IMR-90 (cell line): ENCODE measurements at places on chromosomes 1 and 21.

DNA sequence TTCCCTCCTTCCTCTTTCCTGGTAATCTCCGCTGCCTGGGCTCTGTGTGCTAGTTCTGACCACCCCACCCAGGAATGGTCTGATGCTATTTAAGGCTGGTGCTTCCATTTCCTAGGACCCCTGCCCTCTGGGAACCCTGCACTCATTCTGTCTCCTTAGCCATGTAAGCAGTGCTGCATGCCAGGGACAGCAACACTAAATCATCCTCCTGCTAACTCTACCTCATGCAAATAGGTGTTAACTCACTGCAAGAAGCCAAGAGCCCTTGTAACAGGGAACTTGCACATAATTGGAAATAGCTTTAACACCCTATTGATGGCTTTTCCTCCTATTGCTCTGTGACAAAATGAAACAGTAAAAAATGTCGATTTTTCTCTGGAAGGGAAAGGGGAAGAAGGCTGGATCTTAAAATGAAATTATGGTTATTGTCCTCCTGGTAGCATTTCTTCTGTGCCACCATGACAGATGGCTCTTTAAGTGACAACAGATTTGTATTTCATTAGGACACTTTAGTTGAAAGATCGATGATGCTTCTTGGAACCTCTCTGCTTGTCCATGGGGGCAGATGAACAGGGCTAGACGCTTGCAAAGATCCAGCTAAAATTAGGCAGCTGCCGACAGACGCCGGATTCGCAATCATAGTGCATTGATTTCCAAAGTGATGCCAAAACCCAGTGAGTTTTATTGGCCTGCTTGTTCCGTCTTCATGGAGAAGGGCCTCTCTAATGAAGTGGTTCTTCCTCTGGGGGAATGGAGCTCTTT is 551.7 kb downstream of the MATN1 start:
- no peaks in the 10 kb centered on the region for H3K36me3 ChIP-seq
- H3K4me1 ChIP-seq, result no peaks in the 10 kb centered on the region
- no peak overlapping the region for H3K27ac ChIP-seq
- H3K4me3 ChIP-seq, result no peak overlapping the region
- no peak for DNase-seq
- no peaks in the 10 kb centered on the region for H3K27me3 ChIP-seq

GRCh38 chr1:237300642-237301041 is 258.7 kb downstream of the RYR2 start:
- no peak overlapping the region for H3K27ac ChIP-seq
- no peaks in the 10 kb centered on the region for H3K36me3 ChIP-seq
- no peaks in the 10 kb centered on the region for H3K4me1 ChIP-seq
- H3K27me3 ChIP-seq, result no peaks in the 10 kb centered on the region

DNA sequence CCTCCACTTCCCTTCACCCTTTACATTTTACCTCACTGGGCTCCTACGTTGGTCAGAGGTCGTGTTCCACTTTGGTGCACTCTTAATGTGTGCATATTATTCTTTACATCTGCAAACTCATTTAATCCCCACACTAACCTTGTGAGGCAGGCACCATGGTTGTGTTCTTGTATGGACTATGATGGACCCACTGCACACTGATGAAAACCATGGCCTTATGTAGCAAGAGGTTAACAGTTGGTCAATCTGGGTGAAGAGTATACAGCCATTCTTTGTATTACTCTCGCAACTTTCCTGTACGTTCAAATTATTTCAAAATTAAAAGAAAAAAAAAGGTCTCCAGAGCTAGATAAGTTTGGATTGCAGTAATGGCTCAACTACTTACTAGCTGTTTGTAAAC is 78.5 kb downstream of the RUNX1 start:
- H3K36me3 ChIP-seq, result no peaks in the 10 kb centered on the region
- H3K27ac ChIP-seq, result no peak overlapping the region
- peaks cover 12% of the 10 kb centered on the region for H3K4me1 ChIP-seq
- no peak for DNase-seq

- no peak for DNase-seq
- peaks cover 4% of the 10 kb centered on the region for H3K27me3 ChIP-seq
- no peaks in the 10 kb centered on the region for H3K36me3 ChIP-seq
- H3K27ac ChIP-seq, result no peak overlapping the region
- H3K4me1 ChIP-seq, result no peaks in the 10 kb centered on the region
Measured at GRCh38 chr1:244116946-244117345, 65.9 kb downstream of the ZBTB18 start.

DNA sequence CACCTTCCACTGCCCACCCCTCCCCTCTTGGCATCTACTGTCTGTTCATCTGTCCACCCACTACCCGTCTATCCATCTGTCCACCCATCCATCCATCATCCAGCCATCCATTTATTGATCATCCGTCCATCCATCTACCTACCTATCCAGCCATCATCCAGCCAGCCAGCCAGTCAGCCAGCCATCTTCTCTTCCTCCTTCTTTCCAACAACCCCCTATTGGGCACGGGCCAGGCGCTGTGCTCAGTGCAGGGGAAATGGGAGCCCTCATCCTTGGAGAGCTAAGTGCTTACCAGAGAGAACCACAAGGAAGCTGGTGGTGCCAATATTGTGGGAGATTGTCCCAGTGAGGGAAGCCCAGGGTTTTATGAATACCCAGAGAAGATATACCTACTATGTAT is 51.7 kb upstream of the TMEM51 start:
- H3K4me3 ChIP-seq, result no peak overlapping the region
- DNase-seq, result no peak
- H3K4me1 ChIP-seq, result no peaks in the 10 kb centered on the region
- no peak overlapping the region for H3K27ac ChIP-seq

- no peak overlapping the region for H3K27ac ChIP-seq
- no peak overlapping the region for H3K4me3 ChIP-seq
- no peaks in the 10 kb centered on the region for H3K36me3 ChIP-seq
- no peak for DNase-seq
- no peaks in the 10 kb centered on the region for H3K27me3 ChIP-seq
Measured at GRCh38 chr1:28127617-28128257, 39.3 kb upstream of the EYA3 start.

DNA sequence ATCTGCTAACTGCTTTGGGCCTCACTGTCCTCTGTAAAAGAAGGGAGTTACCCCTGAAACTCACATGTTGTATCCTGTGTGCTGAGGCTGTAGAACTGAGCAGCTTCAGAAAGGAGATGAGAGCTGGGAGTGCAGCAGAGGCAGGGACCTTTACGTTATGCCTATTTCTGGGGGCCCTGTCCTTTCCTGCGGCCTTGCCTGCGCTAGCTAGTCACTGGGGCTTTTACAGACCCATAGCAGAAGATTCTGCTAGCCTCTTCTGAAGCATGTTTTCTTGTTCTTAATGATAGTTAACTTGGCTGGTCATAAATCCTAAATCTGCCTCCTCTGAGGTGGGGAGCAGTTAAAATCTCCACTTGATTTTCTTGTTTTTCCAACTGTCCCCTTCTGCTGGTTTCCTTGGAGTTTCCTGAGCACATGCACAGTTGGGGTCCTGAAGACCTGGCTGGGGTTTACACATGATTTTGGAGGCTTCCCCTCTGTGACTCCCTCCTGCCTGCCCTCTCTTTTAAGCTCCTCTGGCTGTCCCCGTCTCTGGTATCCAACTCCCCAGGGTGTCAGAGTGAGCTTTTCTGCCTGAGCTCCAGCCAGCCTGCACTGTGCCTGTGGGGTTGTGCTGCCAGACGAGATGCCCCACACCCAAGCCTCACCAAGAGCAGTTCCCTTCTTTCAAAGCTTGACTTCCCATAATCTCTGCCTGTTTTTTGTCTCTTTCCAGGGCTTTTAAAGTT is 76.6 kb downstream of the NOS1AP start:
- H3K27me3 ChIP-seq, result peaks cover 2% of the 10 kb centered on the region; the same call in 1 of the 2 replicates
- H3K27ac ChIP-seq, result no peak overlapping the region
- H3K36me3 ChIP-seq, result no peaks in the 10 kb centered on the region
- no peak overlapping the region for H3K4me3 ChIP-seq
- peaks cover 3% of the 10 kb centered on the region; the same call in 1 of the 2 replicates for H3K4me1 ChIP-seq

DNA sequence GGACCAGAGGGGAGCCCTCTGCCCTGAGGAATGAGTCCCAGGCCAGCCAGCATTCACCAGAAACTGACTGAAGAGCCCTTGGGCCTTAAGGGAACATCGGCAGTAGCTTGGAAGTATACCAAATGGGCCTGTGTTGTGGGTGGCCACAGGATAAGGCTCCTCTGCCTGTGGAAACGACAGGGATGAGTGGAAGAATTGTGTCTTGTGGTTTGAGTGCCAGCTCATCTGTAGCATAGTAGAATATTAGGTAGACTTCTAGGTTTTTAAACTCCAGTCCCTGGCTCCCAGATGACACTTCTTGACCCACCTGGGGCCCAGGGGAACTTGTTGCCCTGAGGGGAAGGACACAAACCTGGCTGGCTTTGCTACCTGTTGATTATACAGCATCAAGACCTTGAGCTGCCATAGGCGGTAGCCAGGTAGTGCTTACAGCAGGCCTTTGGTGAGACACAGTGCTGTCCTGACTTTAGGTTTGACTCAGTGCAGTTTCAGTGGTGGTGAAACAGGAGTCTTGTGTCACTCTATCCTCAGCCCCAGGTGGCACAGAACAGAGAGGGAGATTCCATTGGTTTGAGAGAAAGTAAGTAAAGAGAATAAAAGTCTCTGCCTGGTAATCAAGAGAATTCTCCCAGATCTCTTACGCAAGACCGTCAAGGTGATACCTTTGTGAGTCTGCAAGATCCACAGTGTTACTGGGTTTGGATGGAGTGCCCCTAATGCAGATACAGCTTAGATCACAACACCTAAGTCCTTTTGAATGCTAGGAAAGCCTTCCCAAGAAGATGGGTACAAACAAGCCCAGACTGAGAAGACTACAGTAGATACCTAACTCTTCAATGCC is 50.2 kb downstream of the RABGAP1L start:
- DNase-seq, result no peak
- H3K36me3 ChIP-seq, result no peaks in the 10 kb centered on the region
- H3K27ac ChIP-seq, result no peak overlapping the region
- H3K4me1 ChIP-seq, result no peaks in the 10 kb centered on the region
- no peaks in the 10 kb centered on the region for H3K27me3 ChIP-seq

- H3K36me3 ChIP-seq, result no peaks in the 10 kb centered on the region
- H3K27me3 ChIP-seq, result no peaks in the 10 kb centered on the region
- no peak overlapping the region for H3K4me3 ChIP-seq
- H3K27ac ChIP-seq, result no peak overlapping the region
Measured at GRCh38 chr1:89608984-89609725, 23.8 kb upstream of the LRRC8C start.

- H3K4me1 ChIP-seq, result no peaks in the 10 kb centered on the region
- H3K27ac ChIP-seq, result no peak overlapping the region
- H3K27me3 ChIP-seq, result no peaks in the 10 kb centered on the region; the same call in 1 of the 2 replicates
- no peaks in the 10 kb centered on the region for H3K36me3 ChIP-seq
- DNase-seq, result no peak
Measured at GRCh38 chr1:38584448-38585355, 274.9 kb downstream of the RRAGC start.

GRCh38 chr1:211711315-211711705 is 35.9 kb upstream of the NEK2 start:
- DNase-seq, result no peak
- no peaks in the 10 kb centered on the region for H3K27me3 ChIP-seq
- no peaks in the 10 kb centered on the region for H3K4me1 ChIP-seq
- H3K4me3 ChIP-seq, result no peak overlapping the region

- no peak overlapping the region for H3K4me3 ChIP-seq
- DNase-seq, result no peak
- no peaks in the 10 kb centered on the region for H3K36me3 ChIP-seq
- H3K27me3 ChIP-seq, result no peaks in the 10 kb centered on the region
- H3K27ac ChIP-seq, result no peak overlapping the region
- H3K4me1 ChIP-seq, result peaks cover 11% of the 10 kb centered on the region
Measured at GRCh38 chr1:33460947-33461629, 11.4 kb upstream of the ZSCAN20 start.

GRCh38 chr1:43524804-43525203 is 5.9 kb upstream of the PTPRF start:
- no peak overlapping the region for H3K27ac ChIP-seq
- DNase-seq, result no peak
- H3K4me1 ChIP-seq, result peaks cover 2% of the 10 kb centered on the region; the same call in 1 of the 2 replicates

DNA sequence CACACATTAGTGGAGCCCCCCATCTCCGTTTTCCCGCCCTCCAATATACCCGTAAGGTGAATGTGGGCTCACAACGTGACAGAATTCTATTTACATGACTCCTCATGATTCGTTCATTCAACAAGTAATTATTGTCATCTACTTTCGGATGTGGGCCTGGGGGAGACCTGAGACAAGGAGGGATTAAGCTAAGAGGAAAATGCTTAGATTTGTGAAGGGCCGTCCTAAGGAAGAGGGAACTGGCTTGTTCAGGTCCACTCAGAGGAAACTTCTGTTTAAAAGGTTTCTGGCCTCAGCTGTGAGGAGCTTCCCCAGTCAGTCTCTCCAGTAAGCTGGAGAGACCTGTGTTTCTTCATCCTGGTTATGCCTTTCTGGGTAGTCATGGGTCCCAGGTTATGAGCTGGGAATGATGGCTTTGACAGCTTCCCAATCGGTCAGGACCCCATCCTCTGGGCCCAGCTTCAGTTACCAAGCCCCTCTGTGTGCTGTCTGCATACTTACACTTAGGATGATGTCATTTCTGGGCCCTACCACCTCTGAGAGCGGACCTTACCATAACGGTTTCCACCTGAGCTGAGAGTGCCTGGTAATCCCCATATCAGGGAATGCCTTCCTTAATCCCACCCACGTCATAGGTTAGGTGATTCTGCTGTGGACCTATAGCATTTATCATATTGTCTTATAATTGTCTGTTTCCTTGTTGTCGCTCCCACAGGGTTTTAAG is 687 bp upstream of the ERI3 start:
- H3K27ac ChIP-seq, result no peak overlapping the region
- H3K4me1 ChIP-seq, result peaks cover 3% of the 10 kb centered on the region
- peak overlapping the region; percentile 37 for H3K4me3 ChIP-seq
- H3K27me3 ChIP-seq, result no peaks in the 10 kb centered on the region
- no peaks in the 10 kb centered on the region for H3K36me3 ChIP-seq

GRCh38 chr1:75708910-75709309 is 15.6 kb upstream of the ACADM start:
- no peak overlapping the region for H3K27ac ChIP-seq
- H3K4me3 ChIP-seq, result no peak overlapping the region
- H3K36me3 ChIP-seq, result no peaks in the 10 kb centered on the region

- H3K36me3 ChIP-seq, result no peaks in the 10 kb centered on the region
- no peak overlapping the region for H3K27ac ChIP-seq
- no peak overlapping the region for H3K4me3 ChIP-seq
- H3K27me3 ChIP-seq, result no peaks in the 10 kb centered on the region
Measured at GRCh38 chr1:194225821-194226220, 1039.4 kb upstream of the B3GALT2 start.

- no peak overlapping the region for H3K4me3 ChIP-seq
- DNase-seq, result no peak
- no peaks in the 10 kb centered on the region for H3K36me3 ChIP-seq
- no peaks in the 10 kb centered on the region for H3K27me3 ChIP-seq
- no peak overlapping the region for H3K27ac ChIP-seq
Measured at GRCh38 chr21:27799861-27800260, 833.0 kb upstream of the ADAMTS5 start.

- no peaks in the 10 kb centered on the region; the same call in 1 of the 2 replicates for H3K27me3 ChIP-seq
- no peaks in the 10 kb centered on the region for H3K36me3 ChIP-seq
- no peak for DNase-seq
Measured at GRCh38 chr1:86231076-86231475, 74.5 kb upstream of the COL24A1 start.
